ENCODE measurements at places on chromosomes 1 and 21.

DNA sequence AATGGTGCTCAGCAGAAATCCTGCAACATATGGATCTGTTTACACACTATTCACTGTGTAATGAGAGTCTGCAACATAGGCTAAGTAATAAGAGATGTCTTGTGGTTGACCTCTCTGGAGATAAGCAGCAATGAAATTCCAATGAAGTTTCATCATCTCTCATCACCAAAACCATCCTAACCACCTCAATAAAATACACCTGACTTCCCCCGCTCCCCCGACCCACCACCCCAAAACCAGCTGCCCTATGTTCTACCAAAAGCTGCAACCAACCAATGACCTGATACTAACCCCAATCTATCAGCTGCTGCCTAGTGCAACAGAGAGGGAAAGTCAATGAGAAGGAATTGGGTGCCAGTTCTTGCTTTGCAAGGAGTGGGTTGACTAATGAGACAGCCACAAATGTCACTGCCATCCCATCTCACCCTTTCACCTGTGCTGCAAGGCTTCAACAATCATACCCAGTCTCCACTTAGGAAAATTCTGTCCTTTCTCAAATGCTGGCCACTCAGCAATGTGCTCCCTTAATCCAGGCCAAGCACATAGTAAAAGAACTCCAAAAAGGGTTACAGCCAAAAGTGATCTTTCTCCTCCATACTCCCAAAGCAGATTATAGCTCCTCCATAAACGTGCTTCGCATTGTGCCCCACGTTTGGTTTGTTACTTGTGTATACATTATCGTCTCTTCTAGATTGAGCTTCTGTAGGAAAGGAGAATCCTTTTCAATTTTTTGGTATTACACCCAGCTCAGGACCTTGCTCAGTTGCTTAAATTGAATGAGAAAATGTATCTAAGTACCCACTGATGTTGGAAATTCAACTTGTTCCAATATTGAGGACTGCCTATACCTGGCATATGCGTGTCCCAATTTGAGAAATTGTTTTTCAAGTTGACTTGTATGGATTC is 29.0 kb downstream of the MRPL39 start:
- DNase-seq = no peak

- no peak for DNase-seq
Observed at GRCh38 chr1:28506907-28507246, 1.0 kb downstream of the RCC1 start.

- DNase-seq = no peak
Observed at GRCh38 chr1:168090395-168090794, 46.3 kb downstream of the GPR161 start.

DNA sequence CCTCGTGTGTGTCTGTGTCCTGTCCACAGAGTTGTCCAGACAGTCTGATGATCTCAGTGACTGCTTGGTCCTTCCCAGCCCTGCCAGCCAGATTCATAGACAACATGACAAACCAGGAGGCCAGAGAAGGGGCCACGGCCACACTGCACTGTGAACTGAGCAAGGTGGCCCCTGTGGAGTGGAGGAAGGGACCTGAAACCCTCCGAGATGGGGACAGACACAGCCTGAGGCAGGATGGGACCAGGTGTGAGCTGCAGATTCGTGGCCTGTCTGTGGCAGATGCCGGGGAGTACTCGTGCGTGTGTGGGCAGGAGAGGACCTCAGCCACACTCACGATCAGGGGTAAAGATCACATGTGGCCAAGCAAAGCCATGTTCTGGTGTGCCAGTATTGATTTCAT is 96.4 kb downstream of the OBSCN start:
- no peak for DNase-seq

GRCh38 chr1:219573960-219574359 is 38.9 kb downstream of the ZC3H11B start:
- DNase-seq = no peak

DNA sequence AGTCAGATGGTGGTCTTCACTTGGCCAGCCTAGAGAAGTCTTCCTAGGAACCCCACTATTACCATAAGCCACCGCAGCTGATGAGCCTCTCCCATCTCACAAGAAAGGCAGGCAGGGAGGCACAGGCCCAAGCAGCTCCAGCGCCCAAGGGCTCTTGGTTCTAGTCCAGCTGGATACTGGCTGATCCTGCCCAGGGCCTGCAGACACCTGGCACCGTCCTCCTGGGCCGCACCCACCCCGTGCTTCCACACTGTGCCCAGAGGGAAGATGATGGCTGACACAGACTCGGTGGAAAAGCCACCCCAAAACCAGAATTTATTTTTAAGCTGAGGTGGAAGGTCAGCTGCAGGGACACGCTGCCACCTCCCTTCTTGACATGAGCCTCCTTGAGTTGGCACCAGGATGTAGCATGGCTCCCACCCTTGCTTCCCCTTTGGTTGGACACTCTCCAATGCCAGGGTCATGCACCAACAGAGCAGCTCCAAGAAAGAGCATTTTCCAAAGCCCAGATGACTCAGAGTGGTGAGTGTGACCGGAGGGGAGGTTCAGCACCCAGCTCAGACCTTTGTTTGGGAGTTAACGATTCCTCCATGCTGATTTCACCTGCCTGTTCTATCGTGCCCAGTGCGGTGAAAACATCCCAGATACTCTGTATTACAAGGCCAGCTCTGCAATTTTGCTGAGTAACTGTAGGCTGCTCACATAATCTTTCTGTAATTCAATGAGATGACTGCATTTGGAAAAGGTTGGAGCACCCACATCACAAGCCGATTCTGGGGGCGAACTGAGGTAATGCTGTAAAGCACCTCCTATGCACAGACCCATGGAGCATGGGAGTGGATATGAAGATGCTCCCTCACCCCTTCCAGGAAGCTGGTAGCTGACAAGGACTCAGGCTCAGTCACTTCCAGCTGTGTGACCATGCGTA is 63.1 kb upstream of the SLC2A1 start:
- peak; percentile 88 for DNase-seq
